ENCODE measurements at places on chromosomes 7 and 10.

GRCh38 chr10:109106604-109107003, 816.7 kb downstream of the XPNPEP1 start:
- DNase-seq = no peak

- DNase-seq = no peak
Observed at GRCh38 chr7:148898845-148899484, 14.9 kb upstream of the EZH2 start.

DNA sequence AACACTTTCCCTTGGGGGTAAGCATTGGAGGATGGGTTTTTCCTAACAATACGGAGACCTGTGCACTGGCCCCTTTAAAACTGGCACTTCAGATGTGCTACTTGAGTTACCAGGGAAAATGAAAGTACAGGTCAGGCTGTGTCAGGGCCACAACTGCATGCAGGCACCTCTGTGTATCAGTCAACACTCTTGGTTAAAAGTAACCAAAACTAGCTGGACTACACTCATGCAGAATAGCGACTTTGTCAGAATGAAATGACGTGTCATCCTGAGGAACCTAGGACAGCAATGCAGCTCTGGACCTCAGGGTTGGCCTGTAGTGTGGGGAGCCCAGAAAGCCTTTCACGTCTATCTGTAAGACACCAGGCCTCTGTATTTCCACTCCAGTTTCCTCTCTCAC, 33.8 kb upstream of the SMKR1 start:
- DNase-seq = no peak

GRCh38 chr7:44391746-44392617, 66.6 kb upstream of the CAMK2B start:
- no peak for DNase-seq

DNA sequence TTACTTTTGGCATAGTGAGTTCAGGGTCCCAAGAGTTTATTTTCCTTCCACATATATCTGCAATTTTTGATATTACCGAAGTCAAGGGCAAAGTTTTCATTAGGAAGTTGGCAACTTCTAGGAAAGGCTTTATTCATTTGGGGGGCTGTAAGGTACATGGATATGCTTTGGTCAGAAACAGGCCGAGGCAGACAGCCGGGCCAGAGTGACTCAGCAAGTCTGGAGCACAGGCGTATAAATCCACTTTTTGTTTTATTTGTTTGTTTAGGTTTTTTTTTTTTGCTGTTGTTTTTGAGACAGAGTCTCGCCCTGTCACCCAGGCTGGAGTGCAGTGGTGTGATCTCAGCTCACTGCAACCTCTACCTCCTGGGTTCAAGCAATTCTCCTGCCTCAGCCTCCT, 3.7 kb downstream of the ZNF680 start:
- no peak for DNase-seq

Measured in adrenal gland (tissue), 19 donors.